AG08396 (cell line): ENCODE measurements at places on chromosomes 16 and 17.

GRCh38 chr17:40122999-40123810 is 1.4 kb downstream of the MSL1 start:
- peak; percentile 72 for DNase-seq

DNA sequence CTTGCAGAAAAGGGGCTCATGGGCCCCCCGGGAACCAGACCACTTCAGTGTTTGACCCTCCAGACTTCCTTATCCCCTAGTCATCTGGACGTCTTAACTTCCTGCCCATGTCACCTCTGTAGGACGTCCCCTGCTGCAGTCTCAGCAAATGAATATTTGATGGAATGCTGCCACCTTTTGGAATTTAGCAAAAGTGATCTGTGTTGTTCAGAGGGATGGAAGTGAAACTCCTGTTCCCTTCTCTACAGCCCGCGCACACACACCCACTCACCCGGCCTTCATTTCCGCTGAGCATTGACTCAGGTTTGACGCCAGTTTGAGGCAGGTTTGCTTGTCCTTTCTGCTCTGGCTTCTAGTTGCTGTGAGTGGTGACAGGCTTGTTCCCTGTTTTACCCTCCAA is 507.2 kb upstream of the EEF2KMT start:
- DNase-seq, result no peak

GRCh38 chr17:21020622-21021021 is 22.2 kb downstream of the USP22 start:
- no peak for DNase-seq

DNA sequence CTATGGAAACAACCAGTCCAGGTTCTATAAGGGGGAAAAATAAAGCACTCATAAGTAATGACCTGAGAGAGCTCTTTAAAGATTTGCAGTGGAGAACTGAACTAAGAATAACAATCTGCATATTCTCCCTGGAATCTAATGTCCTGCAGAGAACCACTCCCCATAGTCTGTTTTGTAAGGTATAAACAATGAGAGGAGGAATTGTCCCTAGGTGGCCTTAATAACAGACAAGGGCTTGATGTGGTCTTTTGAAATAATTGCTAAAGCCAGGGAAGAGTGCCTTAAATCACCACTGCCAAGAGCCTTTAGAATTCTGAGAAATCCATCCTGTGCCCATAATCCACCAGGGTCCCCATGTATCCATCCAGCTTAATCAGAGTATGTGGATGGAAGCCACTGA is 106.3 kb downstream of the CDH11 start:
- DNase-seq, result no peak

GRCh38 chr17:57627591-57627990 is 117.5 kb downstream of the CCDC182 start:
- no peak for DNase-seq

GRCh38 chr17:1416414-1416813 is 16.4 kb upstream of the YWHAE start:
- no peak for DNase-seq

DNA sequence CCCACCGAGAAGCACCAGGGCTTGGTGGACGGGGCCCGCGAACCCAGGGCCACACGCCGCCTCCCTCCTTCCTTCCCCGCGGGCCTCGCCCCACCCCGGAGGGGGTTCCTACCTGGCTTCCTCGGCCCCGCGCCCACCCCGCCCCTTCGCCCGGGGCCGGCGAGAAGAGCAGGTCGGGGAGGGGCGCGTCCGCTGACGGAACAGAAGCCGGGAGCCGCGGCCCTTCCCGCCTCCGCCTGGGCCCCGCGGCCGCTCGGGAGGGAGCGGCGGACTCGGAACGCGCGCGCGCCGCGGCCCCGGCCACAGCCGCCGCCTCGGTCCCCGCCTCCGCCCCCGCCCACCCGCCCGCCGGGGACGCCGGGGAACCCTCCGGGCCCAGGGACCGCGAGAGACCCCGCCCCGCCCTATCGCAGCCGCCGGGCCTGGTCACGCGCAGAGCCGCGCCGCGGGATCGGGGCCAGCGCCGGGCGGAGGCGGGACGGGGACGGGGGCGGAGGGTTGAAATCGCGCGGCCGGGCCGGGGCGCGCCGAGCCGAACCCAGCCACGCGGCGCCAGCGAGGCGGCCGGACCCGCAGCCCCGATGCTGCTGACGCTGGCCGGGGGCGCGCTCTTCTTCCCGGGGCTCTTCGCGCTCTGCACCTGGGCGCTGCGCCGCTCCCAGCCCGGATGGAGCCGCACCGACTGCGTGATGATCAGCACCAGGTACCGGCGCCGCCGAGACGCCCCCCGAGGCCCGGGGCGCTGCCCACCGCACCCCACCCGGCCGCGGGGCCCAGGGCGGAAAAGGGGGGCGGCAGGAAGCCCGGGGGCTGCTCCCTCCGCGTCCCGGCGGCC is at the start of gene TLCD3A:
Gene TLCD3A (plus strand): TSS at position 530 of the 835 bp plus-strand sequence. CDS start 52 bp downstream, at position 582.
- DNase-seq, result peak; percentile 93

- DNase-seq, result no peak
These were observed 30.3 kb upstream of the SUPT4H1 start for GRCh38 chr17:58382108-58382871.
